ENCODE measurements at places on chromosomes 2 and 18.

- DNase-seq, result no peak
Measured at GRCh38 chr2:45616658-45617411, 5.8 kb upstream of the SRBD1 start.

- no peak for DNase-seq
Measured at GRCh38 chr18:72768681-72769229, 99.0 kb downstream of the NETO1 start.

DNA sequence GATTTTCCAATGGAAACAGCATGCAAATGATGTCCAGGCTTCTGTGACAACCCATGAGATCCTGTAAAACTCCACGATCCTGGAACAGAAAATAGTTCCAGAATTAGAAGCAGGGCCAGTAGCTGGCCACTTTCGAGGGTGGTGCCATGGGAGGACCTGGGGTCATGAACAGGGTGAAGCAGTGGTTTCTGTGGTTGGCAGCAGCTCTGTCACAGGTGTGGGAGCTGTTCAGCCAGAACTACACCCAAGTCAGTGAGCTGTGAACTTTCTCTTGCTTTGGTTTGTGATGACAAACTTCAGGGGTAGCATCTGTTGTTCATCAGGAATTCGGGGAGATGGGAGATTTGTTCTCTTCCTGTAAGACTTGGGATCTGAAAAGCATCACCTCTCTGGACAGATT is 314.4 kb upstream of the NT5C1B start:
- no peak for DNase-seq

DNA sequence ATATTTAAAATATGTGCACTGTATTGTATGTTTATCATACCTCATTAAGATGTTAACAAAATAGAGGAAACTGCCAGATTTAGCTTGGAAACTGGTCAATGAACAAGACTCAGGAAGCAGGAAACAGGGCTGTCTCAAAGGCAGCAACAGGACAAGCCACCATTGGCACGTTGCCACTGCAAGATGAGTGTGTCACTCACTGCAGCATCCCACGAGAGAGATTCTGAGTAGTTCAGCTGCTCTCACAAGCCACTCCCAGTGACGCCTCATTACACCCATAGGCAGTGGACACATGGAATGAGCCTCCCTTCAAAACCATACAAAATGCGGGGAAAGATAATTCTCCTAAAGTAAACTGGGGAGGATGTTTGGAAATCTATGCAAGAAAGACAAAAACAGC is 181.9 kb upstream of the DLGAP1 start:
- no peak for DNase-seq

DNA sequence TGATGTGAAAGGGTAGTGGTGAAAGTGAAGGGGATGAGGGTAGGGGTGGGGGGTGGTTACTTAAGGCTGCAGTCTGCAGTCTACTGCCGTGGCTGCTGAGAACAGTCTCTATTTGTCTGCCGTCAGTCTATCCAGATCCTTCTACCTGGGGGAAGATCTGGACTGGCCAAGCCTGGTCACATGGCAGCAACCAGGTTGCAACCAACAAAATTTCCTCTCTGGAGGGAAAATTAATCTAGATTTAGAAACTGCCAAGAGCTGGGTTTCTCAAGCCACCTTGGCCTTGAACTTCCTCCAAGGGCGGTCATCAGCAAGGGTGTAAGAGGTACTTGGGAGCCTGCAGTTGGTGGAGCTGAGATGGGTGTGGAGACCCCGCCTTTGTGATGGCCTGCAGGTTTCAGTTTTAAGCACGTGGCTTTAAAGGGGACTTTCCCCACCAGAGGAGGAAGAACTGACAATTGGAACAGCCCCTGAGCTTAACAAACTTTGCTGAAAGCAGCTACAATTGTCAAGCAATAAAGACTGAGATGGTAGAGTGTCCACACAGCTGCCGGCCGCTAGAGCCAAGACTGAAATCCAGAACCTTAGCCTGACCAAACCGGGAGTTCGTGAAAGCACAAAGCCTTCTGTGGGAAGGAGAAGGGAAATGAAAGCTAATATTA is 31.4 kb upstream of the KCMF1 start:
- peak; percentile 71 for DNase-seq

DNA sequence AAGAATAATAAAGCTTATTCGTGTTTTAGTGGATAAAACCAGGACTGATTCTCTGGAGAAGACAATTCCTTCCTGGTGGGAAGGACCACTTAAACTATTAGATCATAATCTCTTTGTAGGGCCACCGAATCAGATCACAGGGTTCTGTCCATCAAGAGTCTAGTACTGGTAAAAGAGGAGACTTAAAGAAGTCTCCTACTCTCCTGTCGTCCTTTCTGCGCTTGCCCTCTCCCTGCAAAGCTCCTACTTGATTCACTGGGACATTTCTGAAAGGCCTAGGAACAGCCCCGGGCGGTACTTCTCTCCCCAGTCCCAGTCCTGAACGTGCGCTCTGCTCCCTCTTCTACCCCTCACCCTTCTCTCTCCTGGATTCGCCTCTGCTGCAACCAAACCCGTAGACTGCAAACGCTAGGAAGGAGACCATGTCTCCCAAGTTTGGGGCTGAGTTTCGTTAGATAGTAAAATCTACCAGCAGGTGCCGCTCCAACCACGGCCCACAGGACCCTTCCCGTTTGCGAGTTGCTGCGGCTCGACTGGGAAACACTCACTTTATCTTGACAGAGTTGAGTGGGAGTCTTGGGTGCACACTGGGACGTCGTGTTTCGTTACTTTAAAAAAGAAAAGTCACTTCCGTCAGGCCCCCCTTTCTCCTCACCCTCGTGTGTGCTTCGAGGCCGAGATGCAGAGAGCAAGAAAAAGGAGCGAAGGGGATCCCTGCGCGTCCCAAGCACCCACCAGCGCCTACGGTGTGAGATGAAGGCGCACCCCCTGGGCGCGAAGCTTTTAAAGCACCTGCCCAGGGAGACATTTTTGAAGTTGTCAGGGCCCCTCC is 923 bp downstream of the FIGLA start:
- DNase-seq, result peak; percentile 75

DNA sequence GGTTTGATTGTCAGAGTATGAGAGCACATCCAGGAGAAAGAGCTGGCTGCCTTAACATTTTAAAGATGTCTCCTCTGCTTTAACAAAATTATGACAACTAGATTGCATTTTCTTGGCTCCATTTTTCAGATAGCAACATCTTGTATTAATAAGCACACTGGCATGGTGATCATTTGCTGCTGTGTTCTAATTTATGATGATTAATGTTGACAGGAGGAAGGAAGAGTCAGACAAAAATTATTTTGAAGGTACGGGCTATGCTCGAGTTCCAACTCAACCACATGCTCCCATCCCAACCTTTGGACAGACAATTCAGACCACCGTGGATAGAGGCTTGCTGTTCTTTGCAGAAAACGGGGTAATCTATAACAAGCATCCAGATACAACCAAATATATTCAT is 98.2 kb upstream of the TTC39C start:
- no peak for DNase-seq

- DNase-seq, result no peak
Measured at GRCh38 chr18:74539289-74539688, 5.0 kb downstream of the CNDP1 start.

GRCh38 chr2:25251422-25252273 is 83.3 kb upstream of the POMC start:
- peak; percentile 58 for DNase-seq

DNA sequence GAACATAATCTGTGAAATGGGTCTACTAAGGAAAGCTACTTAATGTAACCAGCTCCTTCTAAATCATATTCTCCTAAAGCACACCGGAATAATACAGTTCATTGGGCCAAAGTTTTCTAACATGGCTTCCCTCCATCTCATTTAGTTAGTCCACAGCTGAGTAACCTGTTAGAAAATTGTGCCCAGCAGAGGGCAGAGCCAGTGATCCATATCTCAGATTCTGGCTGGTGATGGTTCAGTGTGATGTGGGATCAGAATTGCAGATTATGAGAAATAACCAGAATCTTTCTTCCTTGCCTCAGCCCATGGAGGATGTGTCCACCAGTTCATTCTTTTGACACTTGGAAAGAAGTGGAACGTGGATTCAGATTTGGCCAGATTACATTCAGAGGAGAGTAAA is 9.4 kb upstream of the CTLA4 start:
- DNase-seq, result peak; percentile 55

- no peak for DNase-seq
Measured at GRCh38 chr2:84441036-84441435, 18.0 kb downstream of the SUCLG1 start.

GRCh38 chr2:217766356-217766755 is 236.4 kb downstream of the TNS1 start:
- DNase-seq, result no peak

DNA sequence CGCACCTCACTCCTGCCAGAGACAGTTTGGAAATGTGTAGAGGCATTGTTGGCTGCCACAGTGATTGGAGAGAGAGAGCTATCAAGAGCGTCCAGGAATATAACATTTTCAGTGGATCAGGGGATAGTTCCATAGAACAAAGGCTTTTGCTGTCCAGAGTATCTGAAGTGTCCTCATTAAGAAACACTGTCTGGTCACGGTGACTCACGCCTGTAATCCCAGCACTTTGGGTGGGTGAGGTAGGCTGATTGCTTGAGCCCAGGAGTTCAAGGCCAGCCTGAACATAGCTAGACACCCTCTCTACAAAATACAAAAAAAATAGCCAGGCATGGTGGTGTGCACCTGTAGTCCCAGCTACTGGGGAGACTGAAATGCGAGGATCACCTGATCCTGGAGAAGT is 231.1 kb downstream of the MBD5 start:
- no peak for DNase-seq

- no peak for DNase-seq
Measured at GRCh38 chr2:28626891-28627421, 124.7 kb upstream of the PPP1CB start.

DNA sequence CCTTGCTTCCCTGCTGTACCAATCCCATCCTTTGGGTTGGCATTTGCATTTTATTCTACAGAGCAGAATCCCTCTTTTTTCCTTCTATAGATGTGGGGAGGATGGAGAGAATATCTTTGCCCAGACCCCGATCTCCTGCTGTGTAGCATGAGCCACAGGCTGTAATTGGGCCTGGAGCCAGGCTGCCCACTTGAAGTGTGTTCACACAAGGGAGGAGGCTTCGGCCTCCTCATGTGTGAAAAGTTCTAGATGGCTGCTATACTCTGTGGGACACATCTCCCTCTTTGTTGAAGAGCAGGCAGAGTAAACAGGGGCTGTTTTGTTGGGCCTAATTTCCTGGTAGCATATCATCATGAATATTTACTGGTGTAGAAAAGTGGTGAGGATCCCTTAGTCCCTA is 126.3 kb downstream of the XRCC5 start:
- no peak for DNase-seq

DNA sequence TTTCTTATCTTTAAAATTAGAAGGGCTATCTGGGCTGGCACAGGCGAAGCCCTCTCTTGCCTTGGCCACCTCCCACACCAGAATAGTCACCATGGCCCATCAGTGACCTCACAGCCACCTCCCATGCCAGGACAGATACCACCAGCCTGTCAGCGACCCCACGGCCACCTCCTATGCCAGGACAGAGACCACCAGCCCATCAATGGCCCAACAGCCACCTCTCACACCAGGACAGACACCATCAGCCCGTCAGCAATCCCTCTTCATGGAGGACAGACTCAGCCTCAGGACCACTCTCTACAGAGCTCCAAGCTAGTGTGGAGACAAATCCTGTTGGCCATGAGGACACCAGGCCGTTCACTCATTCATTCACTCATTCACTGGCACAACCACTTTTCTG is 74.6 kb downstream of the ASB1 start:
- no peak for DNase-seq

DNA sequence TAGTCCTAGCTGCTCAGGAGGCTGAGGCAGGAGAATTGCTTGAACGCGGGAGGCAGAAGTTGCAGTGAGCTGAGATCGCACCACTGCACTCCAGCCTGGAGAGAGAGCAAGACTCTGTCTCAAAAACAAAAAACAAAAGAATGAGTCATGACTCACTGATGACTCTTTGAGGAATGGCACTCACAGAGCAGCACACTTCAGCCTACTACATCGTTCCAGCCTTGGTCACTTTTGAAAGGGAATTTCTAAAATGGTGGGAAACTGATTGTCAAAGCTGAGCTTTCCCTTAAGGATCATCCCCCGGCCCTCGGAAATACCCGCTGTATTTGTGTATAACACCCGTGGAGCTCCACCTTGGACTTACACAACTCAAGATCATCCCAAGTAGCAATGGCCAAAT is 217.3 kb upstream of the HS6ST1 start:
- DNase-seq, result no peak

DNA sequence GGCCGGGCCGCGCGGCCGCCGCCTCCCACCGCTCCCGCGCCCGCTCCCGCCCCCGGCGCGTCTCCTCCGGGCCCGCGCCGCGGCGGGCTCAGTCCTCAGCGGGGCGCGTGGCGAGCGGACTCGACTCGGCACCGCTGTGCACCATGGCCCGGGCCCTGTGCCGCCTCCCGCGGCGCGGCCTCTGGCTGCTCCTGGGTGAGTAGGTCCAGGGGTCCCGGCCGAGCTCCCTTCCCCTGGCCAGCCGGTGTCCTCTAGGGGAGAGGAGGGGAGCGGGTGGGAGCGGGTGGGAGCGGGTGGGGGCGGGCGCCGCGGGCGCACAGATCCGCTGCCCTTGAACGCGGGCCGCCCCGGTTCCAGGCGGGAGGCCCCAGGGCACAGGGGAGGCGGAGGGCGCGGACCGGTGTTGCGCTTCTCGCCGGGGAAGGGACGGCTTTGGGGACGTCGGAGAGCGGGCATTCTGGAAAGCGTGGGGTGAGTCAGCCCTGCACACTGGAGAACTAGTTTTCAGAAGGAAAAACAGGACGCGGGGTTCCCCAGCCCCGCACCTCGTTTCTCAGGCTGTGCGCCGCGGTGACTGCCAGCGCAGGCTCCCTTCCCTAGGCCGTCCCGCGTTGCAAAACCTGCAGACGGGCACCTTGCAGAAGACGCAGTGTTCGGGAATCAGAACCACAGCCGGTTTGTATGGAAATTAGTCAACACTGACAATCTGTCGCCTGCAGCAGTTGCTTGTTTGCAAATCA is at the start of gene RAMP1:
Gene RAMP1, plus strand, starts transcription at position 91 of the 740 bp plus-strand sequence. Its CDS starts 53 bp downstream, at position 144.
- DNase-seq, result no peak

- DNase-seq, result peak; percentile 79
Measured at GRCh38 chr2:219057709-219058540, 2.8 kb downstream of the IHH start.

DNA sequence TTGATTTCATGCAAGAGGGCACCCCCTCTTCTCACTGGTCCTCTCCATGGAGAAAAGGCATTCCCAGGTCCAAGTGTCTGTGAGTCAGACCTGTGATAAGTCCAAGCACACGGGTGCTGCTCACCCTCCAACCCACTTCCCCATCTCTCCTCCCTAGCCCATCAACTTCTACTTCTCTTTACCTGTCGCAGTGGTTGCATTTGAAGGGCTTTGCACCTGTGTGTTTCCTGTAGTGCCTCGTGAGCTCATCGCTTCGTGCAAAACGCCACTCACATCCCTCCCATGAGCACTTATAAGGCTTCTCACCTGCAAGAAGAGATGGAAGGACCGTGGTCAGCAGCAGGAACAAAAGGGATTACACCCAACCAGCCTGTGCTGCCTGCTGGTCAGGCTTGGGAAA is 77.5 kb downstream of the KLF7 start:
- peak; percentile 14 for DNase-seq

- DNase-seq, result no peak
Measured at GRCh38 chr2:105239924-105240323, 1.6 kb upstream of the GPR45 start.

GRCh38 chr2:143802871-143803650 is 673.8 kb downstream of the ARHGAP15 start:
- no peak for DNase-seq
